ENCODE measurements at places on chromosomes 7 and 10. TPM values are rescaled to one million over a fixed set of nuclear protein-coding genes. Genes with fewer than 3 reads are reported as not detected.

DNA sequence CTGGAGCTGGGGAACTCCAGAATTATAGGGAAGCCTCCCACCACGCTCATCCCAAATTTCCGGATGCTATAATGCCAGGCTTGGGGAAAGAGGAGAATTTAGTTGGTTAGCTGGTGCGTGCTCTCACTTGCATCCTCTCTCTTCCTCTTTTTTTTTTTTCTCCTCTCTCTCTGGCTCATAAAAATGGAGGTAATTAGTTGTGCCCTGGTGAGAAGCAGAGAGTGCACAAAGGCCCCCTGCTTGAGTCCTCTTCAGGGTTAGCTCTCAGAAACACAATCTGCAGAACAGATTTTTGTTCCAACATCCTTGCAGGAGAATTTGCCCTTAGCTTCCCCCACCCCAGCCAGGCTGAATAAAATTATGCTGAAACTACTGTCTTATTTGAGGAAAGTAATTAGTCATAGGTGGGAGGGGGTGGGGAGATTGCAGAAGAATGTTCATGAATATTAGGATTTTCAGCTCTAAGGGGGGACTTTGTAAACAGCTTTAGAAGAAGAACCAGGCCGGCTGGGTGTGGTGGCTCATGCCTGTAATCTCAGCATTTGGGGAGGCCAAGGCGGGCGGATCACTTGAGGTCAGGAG lies 7.6 kb downstream of the SERPINE1 start:
- DNase-seq, result no peak

DNA sequence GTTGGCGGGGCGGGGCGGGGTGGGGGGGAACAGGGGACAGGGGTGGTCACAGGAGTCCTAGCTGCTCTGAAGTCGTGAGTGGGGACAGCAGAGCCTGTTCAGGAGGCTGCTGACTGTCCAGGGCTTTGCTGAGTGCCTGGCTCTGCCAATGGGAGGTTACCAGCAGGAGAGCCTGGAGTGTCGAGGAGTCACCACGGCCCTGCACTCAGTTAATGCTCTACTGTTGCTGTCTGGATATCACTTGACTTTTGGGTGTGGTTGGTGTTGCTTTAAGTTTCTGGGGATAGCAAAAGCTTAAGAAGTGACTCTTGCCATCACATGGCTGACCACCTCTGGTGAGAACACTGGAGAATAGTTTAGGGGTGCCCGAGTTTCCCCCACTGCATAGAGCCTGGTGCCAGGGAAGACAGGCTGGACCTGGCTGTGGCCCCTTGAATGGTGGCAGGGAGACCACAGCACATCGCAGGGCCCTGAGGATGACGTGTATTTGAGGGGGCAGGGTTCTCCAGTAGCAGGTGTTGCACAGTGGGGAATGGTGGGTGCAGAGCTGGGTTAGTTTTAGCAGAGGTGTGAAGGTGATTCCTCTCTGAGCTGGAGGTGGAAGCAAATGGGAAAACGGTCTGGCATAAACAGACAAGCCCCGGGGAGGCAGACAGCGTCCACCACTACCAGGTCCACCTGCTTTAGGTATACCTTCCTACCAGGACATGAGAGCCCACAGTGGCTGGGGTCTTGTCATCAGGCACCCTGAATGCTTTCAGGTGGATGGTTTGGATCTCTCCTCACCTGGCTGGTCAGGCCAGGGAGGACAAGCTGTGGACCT lies 54.2 kb upstream of the CAMK2B start:
- DNase-seq, result no peak

- no peak for DNase-seq
Observed at GRCh38 chr10:110893559-110894179, 21.9 kb downstream of the PDCD4 start.

GRCh38 chr10:80421050-80421706 lies 12.8 kb downstream of the PRXL2A start:
- no peak for DNase-seq

DNA sequence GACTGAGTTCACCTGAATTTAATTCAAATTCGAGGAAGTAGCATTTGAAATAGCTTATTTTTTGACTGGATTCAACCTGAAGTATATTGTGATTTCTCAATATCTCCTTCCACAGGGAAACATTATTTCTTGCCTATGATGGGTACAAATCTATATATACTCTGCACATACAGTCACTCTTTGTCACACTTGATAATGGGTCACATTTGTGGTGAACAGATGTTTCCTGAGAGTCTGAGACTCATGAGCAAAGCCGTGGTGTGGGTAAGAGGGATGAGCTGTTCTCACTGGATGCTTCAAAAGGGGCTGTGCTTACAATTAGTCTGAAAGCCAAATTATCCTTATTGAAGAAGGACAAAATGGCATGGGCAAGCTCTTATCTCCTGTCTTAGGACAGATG lies 18.0 kb upstream of the TBXAS1 start:
- DNase-seq, result no peak

GRCh38 chr7:17528636-17529035 lies 230.2 kb downstream of the AHR start:
- DNase-seq, result no peak

Gene SLIT1
- total RNA-seq, result 0.34 TPM

Gene LIPK
- total RNA-seq, result not detected

Gene HECW1
- total RNA-seq, result 1.3 TPM

Measured in ureter (tissue), 1 donor.